ENCODE measurements at places on chromosomes 11 and 22. TPM values are rescaled to one million over a fixed set of nuclear protein-coding genes. Genes with fewer than 3 reads are reported as not detected.

The TRIM51 gene
- total RNA-seq: not detected

The GVQW3 gene
- 0.99 TPM for total RNA-seq

The KCTD17 gene
- total RNA-seq: 50.6 TPM

GRCh38 chr11:43944761-43945311 lies 2.4 kb downstream of the C11orf96 start:
- peak; percentile 72 for DNase-seq

DNA sequence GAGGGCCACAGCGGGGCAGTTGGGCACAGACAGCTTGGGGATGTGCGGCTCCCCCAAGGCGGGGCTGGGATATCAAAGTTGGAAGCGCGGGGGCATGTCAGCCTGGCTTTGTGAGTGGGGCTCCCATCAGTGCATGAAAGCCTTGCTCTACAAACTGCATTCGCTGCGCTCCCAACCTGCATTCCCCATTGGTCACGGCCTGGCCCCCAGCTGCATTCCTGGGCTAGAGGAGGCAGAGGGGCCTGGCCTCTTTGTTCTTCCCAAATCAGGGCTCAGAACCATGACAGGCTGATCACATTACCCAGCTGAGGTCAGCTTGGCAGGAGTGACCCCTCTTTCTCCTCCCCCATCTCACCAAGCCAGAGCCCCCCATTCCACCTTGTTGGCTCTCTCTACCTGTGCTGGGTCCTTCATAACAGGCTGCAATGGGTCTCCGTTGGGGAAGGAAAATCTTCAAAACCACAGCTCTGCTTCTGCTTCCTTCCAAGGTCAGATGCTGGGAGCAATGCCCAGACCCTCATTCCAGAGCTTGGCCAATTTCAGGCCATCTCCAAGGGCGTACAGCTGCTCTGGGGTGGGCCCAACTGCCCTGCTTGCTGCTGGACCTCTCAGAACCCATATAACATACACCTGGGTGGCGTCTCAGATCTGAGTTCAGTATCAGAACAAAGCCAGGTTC lies 38.7 kb upstream of the CDON start:
- no peak for DNase-seq

DNA sequence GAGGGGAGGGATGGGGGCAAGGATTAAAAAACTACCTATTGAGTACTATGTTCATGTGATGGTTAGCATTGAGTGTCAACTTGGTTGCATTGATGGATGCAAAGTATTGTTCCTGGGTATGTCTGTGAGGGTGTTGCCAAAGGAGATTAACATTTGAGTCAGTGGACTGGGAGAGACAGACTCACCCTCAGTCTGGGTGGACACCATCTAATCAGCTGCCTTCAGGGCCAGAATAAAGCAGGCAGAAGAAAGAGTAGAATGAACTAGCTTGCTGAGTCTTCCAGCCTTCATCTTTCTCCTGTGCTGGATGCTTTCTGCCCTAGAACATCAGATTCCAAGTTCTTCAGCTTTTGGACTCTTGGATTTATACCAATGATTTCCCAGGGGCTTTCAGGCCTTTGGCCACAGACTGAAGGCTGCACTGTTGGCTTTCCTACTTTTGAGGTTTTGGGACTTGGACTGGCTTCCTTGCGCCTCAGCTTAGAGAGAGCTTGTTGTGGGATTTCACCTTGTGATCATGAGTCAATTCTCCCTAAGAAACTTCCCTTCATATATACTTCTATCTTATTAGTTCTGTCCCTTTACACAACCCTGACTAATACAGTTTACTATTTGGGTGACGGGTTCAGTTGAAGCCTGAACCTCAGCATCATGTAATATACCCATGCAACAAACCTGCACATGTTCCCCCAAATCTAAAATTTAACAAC lies 70.2 kb downstream of the MTNR1B start:
- no peak for DNase-seq

DNA sequence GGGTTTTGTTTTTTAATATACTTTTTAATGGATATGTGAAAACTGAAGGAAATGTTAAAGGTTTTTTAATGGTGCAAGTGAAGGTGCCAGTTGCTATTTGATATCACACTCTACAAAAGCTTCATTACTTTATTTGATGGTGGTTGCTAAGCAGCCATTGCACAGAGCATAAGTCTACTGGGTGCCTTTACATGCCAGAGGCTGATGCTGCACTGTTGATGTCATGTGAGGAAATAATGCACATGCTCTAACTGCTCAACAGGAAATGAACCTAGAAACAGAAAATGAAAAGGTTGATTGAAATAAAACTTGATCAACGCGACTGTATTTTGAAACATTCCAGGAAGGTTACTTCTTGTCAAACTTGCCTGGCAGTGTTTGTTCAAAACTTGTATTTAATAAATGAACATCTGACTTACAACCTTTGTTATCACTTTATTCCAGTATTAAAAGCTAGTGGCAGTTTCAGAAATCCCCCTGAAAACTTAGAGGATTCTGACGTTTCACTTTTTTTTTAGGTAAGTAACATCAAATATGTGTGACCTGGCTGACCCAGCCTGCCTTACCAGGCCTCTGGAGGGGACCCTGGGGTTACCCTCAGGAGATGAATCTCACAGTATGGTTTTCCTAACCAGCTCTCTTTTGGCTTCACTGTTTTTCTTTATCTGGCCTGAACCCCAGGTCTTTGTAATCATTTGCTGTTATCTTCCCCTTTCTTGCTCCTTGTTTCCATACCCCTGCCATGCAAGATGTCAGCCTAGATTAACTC lies 2.4 kb upstream of the ATP5MG start:
- DNase-seq: no peak

DNA sequence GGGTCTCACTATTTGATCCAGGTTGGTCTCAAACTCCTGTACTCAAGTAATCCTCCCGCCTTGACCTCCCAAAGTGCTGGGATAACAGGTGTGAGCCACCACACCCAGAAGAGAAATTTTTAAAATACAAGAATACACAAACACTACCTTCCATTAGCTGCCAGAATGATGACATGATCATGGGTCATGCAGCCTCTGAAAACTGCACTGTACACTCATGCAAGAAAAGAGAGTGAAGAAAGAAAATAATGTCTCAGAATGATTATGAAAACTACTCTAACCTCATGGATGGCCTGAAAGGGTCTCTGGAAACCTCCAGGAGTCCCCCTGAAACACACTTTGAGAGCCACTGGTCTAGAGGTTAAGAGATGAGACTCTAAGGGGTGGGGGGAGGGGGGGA lies 18.8 kb downstream of the VPS37C start:
- no peak for DNase-seq

DNA sequence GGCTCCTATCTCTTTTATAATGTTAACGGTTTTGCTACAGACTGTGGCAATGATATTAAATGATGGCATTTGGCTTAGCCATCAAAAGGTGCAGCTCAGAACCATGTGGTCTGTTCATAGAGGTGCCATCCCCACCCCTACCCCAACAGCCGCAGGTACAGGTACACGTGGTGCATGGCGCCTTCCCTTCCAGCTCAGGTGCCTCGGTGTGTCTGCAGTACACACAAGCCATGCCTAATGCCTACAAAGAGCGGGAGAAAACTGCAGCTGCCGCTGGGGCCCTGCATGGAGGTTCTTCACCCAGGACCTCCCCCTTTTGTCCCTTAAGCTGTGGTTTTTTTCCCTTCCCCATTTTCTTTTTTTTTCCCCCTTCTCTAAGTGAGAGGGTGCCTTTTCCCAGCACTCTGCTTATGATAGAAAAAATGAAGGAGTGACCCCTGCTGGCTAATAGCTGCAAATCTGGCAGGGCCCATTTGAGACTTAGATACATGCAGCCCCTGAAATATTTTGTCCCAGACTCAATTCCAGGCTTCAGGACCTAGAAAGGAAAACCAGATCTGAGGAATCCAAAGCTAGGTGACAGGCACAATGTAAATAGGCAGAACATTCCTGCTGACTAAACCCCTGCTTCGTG lies 6.5 kb downstream of the OR52M1 start:
- DNase-seq: no peak

DNA sequence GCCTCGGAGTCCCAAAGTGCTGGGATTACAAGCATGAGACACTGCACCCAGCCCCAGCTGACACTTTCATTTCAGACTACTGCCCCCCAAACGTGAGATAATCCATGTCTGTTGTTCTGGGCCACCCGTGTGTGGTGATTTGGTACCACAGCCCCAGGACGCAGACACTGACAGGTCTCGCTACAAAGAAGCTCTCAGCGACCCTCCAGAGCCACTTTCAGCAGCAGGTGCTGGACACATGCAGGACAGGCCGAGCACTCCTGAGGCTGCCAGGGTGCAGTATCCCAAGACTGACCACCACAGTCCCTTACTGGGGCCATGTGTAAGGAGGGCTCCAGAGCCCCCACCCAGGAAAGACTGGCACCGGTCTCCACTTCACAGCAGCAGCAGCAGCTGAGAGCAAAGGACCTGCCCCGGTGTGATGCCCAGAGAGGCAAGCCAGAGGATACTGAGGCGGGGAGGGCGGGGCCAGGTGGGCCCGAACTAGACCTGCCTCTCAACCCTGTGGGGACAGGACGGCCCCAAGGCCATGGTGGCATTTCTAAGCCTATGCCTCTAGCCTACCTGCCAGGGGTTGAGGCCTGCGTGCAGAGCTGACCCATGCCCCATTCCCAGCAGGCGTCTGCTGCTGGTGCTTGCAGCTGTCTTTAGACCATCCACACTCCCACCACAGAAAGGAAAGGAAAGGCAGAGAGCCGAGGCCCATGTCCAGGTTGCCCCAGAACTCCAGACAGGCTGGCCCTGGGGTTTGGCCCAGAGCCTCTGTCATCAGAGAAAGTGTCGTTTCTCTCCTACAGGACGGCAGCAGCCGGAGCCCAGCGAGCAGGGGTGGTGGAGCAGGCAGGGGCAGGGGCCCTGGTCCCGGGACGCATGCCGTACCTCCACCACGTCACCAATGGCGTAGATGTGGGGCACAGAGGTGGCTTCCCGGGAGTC lies 28.0 kb upstream of the GNB1L start:
- DNase-seq: no peak

GRCh38 chr11:96869207-96869606 lies 479.4 kb downstream of the JRKL start:
- no peak for DNase-seq

GRCh38 chr11:41458154-41458553 lies 1.3 kb downstream of the LRRC4C start:
- DNase-seq: no peak

- DNase-seq: no peak
Observed at GRCh38 chr11:120578596-120579154, 67.1 kb downstream of the GRIK4 start.

GRCh38 chr11:70633610-70634009 lies 235.3 kb downstream of the CTTN start:
- DNase-seq: no peak

All from left cardiac atrium (tissue), 4 donors.